Prostate gland (tissue), 2 donors: ENCODE measurements at places on chromosomes 13 and 19.

- no peak for DNase-seq
Observed at GRCh38 chr19:40371802-40372122, 18.2 kb downstream of the HIPK4 start.

- DNase-seq, result no peak
Observed at GRCh38 chr13:32264407-32264806, 50.8 kb downstream of the ZAR1L start.

- DNase-seq, result no peak
Observed at GRCh38 chr13:97127842-97128241, 94.3 kb upstream of the MBNL2 start.

GRCh38 chr19:11136400-11137101, 19.0 kb downstream of the SPC24 start:
- no peak for DNase-seq

DNA sequence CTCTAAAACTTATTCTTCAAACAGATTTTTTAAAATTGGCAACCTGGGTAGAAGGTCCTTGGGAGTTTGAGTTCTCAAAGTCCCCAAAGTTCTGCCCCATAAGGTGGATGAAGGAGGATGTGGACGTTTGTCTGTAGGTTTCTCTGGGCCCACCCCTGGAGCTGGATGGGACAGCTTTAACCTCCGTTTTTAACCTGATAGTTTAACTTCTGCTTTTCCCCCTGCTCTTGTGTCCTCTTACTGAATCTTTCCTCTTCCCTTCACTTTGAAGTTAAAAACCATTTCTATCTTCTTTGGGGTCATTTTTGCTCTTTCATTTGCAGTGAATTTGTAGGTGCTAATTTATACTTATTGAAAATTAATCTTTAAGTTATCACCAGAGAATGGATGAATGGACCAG, 79.1 kb downstream of the ESD start:
- no peak for DNase-seq

DNA sequence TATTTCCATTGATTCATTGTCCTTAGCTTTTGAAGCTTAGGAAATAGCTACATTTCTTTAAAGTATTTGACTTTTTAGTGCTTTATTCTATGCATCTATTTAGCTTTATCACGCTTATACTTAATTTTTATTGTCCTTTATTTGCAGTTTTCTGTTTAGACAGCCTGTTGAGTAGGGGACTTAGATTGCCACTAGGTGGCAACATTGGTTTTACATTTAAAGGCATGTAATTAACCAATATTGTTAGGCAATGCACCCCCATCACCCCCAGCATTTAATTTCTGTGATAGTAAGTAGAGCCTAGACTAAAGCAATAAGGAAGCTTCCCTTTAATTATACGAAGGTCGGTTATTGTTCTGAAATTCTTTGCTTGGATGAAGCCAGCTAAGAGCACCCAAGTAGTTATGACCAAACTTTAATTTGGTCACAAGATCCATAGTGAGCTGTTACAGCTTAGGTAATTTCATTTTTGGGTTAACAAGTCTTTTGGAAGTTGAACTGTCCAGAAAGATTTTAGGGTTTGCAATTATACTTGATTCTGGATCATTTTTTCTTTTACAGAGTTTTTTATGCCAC, 36.5 kb downstream of the B3GLCT start:
- no peak for DNase-seq

GRCh38 chr13:98535501-98536354, 41.2 kb downstream of the STK24 start:
- no peak for DNase-seq

GRCh38 chr13:27919659-27919933, 204 bp upstream of the PDX1 start:
- DNase-seq, result no peak

DNA sequence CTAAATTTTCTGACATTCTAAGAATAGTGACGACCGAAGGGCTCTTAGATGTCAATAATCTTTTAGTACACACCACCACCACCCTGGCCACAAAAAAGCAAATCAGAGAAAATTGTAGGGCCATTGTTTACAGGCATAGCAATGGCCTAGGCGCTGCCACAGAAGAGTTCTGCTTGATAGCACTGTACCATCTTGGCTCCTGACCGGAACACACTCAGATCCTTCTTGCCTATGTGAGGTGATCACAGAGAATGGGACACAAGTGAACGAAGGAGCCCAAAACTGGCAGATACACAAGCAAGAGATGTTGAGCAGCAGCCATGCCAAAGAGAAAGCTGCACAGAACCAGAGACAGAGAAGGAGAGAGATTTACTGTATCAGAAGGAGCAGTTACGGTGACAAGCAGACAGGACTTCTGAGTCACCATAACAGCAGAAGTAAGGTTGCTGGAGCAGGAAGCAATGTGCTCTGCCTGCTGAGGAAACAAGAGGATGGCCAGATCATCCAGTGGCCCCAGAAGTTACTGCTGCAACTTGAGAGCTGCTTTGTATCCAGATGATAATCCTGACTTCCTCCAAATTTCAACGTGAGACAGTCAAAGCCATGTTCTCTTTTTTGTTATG, 105.2 kb downstream of the SLITRK6 start:
- no peak for DNase-seq

- no peak for DNase-seq
Observed at GRCh38 chr19:48639483-48640375, 2.5 kb upstream of the DBP start.
